CD4-positive, alpha-beta T cell treated with Interleukin-4 for 4 hours (primary cell): ENCODE measurements at places on chromosomes 7 and 10.

GRCh38 chr7:38448054-38448453, 174.6 kb upstream of the TARP start:
- DNase-seq: no peak

- no peak for DNase-seq
These were observed 105.6 kb downstream of the ZNF22 start for GRCh38 chr10:45106236-45106856.

DNA sequence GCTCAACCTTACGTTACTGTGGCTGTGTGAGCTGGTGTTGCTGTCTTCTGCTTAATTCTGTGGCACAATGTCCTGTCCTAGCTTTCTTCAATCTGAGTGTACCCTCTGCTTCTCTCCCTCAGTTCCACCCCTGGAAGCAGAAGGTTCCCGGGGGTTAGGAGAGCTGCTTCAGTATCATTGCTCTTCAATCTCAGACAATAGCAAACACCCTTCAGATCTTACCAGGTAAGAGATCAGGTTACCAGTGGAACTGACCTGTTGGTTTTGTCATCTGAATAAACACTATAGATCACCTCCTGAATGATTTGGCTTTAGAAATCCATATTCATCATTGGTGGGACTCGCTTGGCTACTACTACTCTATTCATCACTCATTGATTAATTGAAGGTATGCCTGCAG, 48.4 kb downstream of the DNAJB9 start:
- DNase-seq: no peak

DNA sequence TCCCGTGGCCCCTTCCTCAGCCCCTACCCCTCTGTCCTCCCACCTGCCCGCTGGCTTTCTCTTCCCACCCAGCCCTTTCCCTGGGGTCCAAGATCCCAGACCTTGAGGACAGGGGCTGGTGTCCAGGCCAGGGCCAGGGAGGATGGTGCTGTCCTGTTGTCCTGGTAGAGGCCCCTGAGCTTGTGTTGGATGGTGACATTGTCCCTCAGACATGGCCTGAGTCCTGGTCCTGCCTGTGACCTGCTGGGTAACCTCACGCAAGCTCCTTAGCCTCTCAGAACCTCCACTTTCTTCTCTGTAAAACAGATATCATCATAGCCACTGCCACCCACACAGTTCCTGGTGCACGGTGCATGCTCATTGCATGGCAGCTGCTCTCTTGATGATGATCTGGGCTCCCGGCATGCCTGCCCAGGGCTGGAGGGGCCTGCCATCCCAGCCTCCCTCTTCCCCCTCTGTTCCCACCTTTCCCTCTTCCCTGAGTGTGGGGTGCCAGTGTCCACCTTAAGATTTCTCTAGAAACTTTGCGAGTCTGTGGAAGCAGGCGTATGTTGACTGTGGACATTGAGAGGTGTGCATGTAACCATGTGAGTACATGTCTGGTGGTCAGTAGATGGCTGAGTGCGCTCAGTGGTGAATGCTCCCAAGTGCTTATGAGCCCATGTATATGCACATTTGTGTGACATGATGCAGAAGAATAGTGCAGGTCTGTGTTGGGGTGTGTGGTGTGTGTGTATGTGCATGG, 60.4 kb downstream of the NEURL1 start:
- no peak for DNase-seq

GRCh38 chr10:118793545-118793944, 38.8 kb upstream of the CACUL1 start:
- DNase-seq: no peak
